ENCODE measurements at places on chromosomes 6 and 20. TPM values are rescaled to one million over a fixed set of nuclear protein-coding genes. Genes with fewer than 3 reads are reported as not detected.

DNA sequence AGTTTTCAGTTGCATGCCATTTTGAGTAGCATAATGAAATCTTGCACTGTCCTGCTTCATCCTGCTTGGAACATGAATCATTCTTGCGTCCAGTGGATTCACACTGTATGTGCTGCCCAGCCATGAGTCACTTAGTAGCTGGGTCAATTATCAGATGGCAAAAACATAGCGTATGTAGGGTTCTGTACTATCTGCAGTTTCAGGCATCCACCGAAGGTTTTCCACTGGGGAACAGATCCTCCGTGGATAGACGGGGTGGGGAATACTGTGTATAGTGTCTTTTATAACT lies 61.4 kb downstream of the IL22RA2 start:
- DNase-seq = no peak

DNA sequence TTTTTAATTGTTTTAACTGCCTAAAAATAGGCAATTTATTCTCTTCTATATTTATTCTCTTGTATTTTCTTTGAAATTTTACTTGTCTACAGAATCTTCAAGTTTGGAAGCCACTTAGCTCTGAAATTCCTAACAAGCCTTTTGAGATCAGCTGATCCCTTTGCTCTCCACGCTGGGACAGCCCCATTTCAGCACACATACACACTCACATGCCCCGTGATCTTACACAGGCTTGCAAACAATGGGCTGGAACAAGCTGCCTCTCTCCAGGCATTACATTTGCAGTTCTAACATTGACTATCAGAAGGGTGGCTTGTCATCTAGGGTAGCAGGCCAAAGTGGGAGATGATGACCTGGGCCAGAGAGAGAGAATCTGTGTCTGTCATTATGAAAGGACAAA lies 62.1 kb upstream of the RAB32 start:
- DNase-seq = no peak

The SRC gene
- 56.4 TPM for polyA plus RNA-seq

DNA sequence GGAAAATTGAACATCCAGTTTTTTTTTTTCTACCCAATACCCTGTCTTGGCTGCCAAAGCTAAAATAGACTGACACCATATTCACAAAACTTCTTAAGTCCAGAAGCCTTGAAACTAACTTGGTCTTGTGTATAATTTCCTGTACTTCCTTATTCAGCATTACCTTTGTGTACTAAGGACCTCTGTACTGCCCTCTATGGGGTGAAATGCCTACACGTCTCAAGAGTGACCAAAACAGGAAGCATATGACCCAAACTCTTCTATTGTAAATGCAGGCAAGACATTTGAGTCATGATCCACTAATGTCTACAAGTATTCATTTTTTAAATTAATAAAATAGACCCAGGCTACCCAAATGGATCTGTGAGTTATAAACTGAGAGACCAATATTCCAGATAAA lies 50.4 kb downstream of the HMGCLL1 start:
- peak; percentile 39 for DNase-seq

DNA sequence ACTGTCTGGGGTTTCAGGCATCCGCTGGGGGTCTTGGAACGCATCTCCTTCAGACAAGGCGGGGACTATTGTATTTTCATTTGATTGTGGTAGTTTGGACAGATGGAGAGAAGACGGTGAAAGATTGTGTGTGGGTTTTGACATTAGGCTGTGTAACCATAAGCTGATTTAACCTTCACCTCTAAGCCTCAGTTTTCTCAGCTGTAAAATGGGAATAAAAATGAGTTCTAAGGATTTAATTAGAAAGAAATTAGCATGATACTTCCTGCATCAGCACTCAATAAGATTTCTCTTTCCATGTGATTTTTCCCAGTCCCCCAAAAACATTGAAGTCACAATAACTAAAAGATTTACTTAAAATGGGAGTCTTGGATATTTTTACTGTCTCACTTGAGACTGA lies 78.1 kb downstream of the CBFA2T2 start:
- no peak for DNase-seq

The PTPRT gene
- polyA plus RNA-seq = 0.85 TPM

The APOM gene
- 40.7 TPM for polyA plus RNA-seq

The LPA gene
- polyA plus RNA-seq = 0.51 TPM

DNA sequence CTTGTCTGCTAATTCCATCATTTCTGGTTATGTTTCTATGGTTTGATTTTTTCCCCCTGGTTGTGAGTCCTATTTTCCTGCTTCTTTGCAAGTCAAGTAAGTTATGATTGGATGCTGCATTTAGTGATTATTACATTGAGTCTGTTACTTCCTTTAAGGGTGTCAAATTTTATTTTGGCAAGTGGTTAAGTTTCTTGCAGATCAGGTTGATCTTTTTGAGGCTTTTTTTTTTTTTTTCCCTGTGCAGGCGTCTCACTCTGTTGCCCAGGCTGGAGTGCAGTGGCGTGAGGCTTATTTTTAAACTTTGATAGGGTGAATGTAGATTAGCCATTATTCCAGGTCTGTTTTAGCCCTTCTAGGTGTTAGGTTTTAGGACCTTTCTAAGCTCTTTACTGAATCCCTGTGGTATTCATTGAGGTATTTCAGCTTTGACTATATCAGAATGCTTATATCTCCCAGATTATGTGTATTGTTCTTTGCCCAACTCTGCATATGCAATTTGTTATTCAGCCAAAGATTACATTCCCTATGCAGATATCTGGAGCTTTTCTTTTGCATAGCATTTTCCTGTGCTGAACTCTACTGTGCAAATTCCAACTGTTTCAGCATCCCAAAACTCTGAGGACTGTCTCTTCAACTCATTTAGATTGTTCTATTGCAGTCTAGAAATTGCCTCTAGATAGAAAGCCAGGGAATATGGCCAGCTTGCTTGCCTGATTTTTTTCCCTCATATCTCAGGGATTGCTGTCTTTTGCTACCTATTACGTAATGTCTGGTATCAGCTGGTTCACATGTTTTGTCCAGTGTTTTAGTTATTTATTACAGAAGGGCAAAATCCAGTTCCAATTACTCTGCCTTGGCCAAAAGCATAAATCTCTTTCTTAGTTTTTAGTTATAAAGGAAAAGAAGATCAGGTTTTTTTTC lies 113.3 kb downstream of the AFG1L start:
- peak; percentile 43 for DNase-seq

The PRRT1 gene
- polyA plus RNA-seq = 4.0 TPM

DNA sequence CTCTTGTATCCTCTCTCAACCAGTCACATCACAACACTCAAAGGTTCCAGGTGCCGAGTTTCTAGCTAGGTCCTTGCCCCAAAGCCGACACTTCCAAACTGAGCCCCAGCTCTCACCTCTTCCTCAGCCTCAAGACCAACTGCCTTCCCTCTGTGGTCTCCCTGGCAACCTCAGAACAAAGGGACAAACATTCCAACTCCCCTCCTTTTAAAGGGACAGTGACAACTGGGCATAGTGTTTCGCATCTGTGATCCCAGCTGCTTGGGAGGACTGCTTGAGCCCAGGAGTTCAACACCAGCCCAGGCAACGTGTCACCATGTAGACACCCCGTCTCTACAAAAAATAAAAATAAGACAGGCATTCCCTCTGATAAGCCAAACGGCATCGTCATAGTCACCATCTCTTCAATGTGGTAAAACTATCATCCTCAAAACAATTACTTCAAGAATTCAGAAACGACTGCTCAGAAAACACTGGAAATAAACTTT lies 11.3 kb downstream of the DIDO1 start:
- no peak for DNase-seq
